ENCODE measurements at places on chromosomes 11 and 22.

DNA sequence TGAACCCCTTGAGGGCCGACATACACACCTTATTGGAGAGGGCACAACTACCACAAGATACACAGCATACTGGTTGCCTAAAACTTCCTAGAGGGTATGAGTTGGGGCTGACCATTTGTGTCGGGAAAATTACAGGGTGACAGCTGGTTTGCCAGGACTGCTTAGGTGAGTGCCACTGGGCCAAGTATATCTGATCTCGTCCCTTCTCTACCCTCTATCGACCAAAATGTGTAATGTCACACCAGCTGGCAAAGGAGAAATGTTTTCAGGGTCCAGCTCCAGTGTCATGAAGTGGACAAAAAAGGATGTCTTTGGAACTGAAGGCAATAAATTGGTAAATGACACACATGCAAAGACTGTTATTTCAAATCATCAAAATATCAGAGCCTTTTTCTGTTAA lies 126.1 kb downstream of the PGR start:
- DNase-seq = no peak

DNA sequence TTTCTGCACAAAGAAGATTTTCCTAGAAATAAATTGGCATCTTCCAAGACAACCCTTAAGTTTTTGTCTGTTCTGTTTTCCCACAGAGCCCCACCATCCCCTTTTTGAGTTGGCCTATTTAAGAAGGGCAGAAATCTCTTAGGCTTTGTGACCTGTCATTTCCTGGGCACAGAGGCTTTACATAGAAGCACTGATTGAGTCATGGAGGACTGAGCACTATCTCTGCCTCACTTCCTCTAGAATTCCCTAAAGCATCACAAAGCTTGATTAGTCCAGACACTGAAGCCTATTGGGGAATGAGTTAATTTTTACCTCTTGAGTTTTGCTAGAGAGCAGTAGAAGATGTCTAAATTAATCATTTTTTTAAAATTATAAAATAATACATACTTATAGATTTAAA lies 25.4 kb downstream of the TRIM44 start:
- DNase-seq = no peak

DNA sequence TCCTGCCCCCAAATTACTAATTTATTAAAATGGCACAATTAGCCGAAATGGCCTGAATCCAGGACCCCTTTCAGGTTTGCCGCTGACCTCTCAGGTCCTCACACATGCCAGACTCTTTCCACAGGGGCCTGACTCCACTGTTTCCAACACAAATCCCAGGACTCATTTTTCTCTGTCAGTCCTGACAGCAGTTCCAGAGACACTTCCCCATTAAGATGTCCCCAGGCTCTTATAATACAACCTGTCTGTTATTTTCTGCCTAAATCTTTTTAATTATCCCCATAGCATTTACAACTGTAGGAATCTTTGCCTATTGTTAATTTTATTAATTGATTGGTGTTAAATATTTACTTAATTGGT lies 9.4 kb upstream of the IGLL5 start:
- no peak for DNase-seq

GRCh38 chr22:24423519-24424000 lies 3.8 kb upstream of the ADORA2A start:
- peak; percentile 73 for DNase-seq

DNA sequence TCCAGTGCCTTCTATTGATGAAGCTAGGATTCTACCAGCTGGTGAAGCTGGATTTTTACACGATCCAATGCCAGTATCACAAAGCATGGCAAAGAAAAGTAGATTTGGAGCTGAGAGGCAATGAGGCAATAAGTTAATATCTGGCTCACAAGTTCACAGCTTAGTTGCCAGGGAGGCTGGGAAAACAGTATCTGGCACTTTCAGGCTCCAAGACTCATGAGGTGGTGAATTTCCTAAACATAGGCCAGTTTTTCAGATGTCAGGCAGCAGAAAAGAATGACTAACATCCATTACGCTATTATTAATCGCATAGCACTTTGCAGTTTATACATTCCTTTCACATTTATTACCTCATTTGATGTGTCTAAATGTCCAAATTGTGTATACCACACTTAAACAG lies 122.7 kb downstream of the GRIA4 start:
- DNase-seq = no peak

DNA sequence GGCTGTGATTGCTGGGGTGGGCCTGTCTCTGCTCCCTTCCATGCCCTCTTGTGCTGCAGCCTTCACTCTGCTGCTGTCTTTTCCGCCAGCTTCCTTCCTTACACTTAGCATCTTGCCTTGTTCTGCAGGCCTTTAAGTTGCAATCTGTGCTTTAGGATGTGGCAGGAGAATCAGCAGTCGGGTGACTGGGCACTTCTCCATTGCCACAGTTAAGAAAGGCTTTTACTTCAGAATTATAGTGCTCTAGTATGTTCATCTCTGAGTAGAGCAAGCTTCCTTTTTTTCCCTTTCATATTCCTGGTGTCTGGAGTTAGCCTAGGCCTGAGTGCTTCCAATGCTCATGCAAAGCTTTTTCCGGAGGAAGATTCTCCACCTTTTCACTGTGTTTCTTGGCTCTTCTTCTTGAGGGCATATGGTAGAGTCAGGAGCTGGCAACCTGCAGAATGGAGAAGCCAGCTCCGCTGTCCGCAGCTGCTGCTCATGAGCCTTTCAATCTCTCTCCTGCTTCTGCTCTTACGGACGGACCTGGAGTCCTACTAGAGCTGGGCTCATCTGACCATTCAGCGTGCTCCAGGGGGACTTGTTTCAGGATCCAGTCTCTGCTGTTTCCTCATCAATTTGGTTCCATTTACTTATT lies 20.2 kb downstream of the PPP6R2 start:
- no peak for DNase-seq

Data from T-helper 17 cell (primary cell).